Right atrium auricular region (tissue), 2 donors: ENCODE measurements at places on chromosomes 11 and 22. TPM values are rescaled to one million over a fixed set of nuclear protein-coding genes. Genes with fewer than 3 reads are reported as not detected.

Gene VPREB1
- not detected for total RNA-seq

Gene OR6T1
- not detected for total RNA-seq

Gene CCDC73
- total RNA-seq: not detected

Gene SLC16A8
- total RNA-seq: not detected

DNA sequence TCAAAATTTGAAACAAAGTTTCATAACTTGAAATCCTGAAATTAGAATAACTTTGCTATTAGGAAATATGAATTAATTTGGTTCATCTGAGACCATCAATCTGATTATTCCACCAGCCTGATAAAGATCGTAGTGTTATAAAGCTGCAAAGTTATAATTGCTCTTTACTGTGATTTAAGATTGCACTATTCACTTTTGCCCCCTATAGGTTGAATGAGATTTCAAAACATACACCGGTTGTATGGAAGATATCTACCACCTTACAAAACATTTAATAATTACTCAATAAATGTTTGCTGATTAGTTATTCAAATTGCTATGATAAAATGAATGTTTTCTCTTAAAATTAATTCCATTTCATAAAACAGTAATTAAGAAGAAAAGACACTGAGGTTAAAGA is 26.1 kb downstream of the APIP start:
- H3K27me3 ChIP-seq: no peaks in the 10 kb centered on the region
- H3K27ac ChIP-seq: no peak overlapping the region
- no peaks in the 10 kb centered on the region for H3K4me1 ChIP-seq
- no peak overlapping the region for H3K4me3 ChIP-seq
- no peak for DNase-seq

- no peak for DNase-seq
- H3K27me3 ChIP-seq: no peaks in the 10 kb centered on the region
Observed at GRCh38 chr22:24982301-24983056, 30.0 kb downstream of the KIAA1671 start.

- no peak overlapping the region for H3K27ac ChIP-seq
- H3K27me3 ChIP-seq: no peaks in the 10 kb centered on the region
- H3K4me1 ChIP-seq: no peaks in the 10 kb centered on the region
- no peaks in the 10 kb centered on the region for H3K36me3 ChIP-seq
- DNase-seq: no peak
Observed at GRCh38 chr11:37595845-37596244, 997.8 kb upstream of the RAG2 start.

- H3K27ac ChIP-seq: no peak overlapping the region
- no peak for DNase-seq
- no peaks in the 10 kb centered on the region for H3K27me3 ChIP-seq
Observed at GRCh38 chr11:133501643-133502539, 30.4 kb downstream of the OPCML start.

- no peak overlapping the region for H3K4me3 ChIP-seq
- H3K36me3 ChIP-seq: no peaks in the 10 kb centered on the region
- H3K4me1 ChIP-seq: no peaks in the 10 kb centered on the region
- H3K27ac ChIP-seq: no peak overlapping the region
- no peaks in the 10 kb centered on the region for H3K27me3 ChIP-seq
Observed at GRCh38 chr11:58880166-58880565, 35.7 kb upstream of the GLYATL2 start.

DNA sequence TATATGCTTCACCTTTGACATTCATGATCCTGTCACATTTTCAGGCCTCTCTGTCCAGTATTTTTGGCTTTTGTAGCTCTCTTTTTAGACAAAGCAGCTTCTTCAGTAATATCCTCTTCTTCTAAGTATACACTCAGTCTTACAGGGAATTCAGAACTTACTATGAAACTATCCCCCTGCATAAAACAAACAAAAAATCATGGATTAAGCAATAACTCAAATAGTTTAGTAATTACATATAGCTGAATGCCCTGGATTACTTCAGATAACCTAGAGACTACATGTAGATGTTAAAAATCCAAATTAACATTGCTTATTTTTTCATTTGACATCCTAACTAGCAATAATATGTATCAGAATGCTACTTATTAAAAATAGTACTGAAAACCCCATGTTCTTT is 5.2 kb downstream of the TAF1D start:
- DNase-seq: no peak
- H3K36me3 ChIP-seq: peaks cover 80% of the 10 kb centered on the region
- H3K4me3 ChIP-seq: no peak overlapping the region
- H3K27ac ChIP-seq: no peak overlapping the region
- no peaks in the 10 kb centered on the region for H3K4me1 ChIP-seq

DNA sequence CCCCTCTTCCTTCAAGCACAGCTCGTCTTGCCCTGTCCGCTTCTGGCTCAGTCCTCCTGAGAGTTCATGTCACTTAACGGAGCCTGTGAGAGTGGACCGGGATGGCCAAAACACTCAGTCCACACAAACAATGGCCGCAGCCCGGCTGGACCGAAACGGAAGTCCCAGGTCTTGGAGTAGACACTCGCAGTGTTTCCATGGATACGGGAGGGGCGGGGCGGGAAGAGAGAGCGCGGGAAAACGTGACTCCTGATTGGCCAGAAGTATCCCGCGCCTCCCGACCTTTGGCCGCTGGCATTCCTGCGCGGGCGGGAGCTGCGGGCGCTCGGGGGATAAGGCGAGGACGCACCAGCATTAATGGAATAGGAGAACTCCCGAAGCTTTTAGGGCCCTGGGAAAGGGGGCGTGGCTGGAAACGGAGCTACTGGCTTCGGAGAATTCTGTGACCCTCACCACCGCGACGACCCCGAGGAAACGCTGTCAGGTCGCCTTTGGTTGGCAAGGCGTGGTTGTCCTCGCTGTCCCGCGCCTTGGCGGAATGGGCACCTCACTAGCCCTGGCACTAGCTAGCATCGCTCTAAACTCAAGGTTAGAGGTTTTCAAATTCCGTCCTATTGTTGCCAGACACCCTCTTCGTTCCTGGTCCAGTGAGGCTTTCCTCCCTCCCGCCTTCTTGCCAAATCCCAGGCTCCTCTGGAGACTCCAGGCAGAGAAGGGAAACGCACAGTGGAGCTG is at the start of the genes NLRP14 and ZNF214:
Gene NLRP14 (plus strand): TSS at position 297 of the 735 bp plus-strand sequence. CDS start 18,108 bp downstream, outside the sequence.
Gene ZNF214 (minus strand): TSS at position 164 of the 735 bp plus-strand sequence. CDS start 17,511 bp downstream, outside the sequence.
- peak within 1 kb of the TSS; percentile 52 for H3K27ac ChIP-seq
- peak within 1 kb of the TSS; percentile 43 for H3K4me3 ChIP-seq
- no peaks in the 10 kb centered on the region for H3K27me3 ChIP-seq
- no peaks in the 10 kb centered on the region for H3K36me3 ChIP-seq
- no peaks in the 10 kb centered on the region for H3K4me1 ChIP-seq

DNA sequence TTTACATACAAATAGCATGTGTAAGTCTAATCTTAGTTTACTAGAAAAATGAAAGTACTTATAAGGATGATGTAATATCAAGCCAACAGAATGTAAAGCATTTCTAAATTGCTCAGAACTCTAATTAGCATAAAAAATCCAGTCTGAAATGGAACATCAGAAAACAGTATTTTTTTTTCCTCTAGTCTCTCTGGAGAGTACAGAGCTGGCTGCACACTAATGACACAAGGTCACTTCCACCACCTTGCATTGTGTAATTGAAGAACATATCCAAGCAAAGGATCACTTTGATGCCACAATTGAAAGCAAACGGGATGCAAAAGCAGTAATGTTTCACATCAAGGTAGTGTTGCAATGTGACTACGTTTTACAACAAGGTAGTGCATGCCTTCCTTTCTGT is 548.0 kb upstream of the LUZP2 start:
- no peak overlapping the region for H3K4me3 ChIP-seq
- no peak for DNase-seq
- H3K27ac ChIP-seq: no peak overlapping the region
- H3K36me3 ChIP-seq: no peaks in the 10 kb centered on the region
- H3K4me1 ChIP-seq: no peaks in the 10 kb centered on the region

DNA sequence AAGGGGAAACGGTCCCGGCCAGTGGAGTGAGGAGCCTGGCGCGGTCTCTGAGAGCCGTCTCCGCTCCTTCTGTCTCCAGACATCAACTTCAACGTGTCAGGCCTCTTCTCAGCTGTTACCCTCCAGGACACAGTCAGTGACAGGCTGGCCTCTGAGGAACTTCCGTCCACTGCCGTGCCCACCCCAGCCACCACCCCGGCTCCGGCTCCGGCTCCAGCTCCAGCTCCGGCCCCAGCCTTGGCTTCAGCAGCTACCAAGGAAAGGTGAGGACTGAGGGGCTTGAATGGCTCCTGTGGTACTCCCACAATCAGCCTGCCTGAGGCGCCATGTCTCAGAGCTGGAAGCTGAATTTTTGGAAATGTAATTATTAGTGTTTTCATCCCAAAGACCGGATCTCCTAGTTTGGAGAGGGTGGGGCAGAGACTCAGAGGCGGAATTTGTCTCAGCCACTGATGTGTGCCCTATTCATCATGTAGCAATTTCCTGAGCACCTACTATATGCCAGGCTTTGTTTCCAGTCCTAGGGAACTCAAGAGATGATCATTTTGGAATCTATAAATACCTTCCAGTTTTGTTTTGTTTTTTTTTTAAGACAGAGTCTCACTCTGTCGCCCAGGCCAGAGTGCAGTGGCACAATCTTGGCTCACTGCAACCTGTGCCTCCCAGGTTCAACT is 7.9 kb upstream of the PDXP start:
- no peak overlapping the region for H3K4me3 ChIP-seq
- H3K36me3 ChIP-seq: no peaks in the 10 kb centered on the region
- no peaks in the 10 kb centered on the region for H3K4me1 ChIP-seq
- DNase-seq: no peak
- H3K27me3 ChIP-seq: no peaks in the 10 kb centered on the region
- no peak overlapping the region for H3K27ac ChIP-seq

- no peaks in the 10 kb centered on the region for H3K27me3 ChIP-seq
- DNase-seq: no peak
- no peaks in the 10 kb centered on the region for H3K4me1 ChIP-seq
- no peak overlapping the region for H3K27ac ChIP-seq
- H3K4me3 ChIP-seq: no peak overlapping the region
Observed at GRCh38 chr11:67646535-67647336, 3.8 kb downstream of the ACY3 start.

GRCh38 chr11:107898270-107898669 is 30.0 kb upstream of the RAB39A start:
- DNase-seq: no peak
- no peaks in the 10 kb centered on the region for H3K36me3 ChIP-seq
- H3K27me3 ChIP-seq: no peaks in the 10 kb centered on the region
- no peak overlapping the region for H3K27ac ChIP-seq

DNA sequence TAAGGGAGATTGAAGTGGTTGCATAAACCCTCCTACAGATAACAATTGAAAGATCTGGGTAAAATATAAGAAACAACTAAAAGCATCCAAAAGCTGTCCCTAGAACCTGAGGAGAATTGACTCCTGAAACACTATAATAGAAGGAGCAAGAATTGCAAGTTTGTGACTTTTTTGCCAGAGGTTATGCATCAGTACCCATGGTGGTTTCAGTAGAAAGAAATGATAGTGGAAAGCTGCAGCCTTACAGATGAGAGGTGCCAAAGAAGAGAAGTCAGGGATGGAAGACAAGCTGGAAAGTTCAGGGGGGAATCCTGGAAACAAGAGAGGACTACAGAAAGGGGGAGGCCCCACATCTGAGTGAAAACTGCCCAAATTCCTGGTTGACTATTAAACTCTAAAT is 80.7 kb downstream of the PACS1 start:
- no peak for DNase-seq
- no peaks in the 10 kb centered on the region for H3K36me3 ChIP-seq
- H3K4me1 ChIP-seq: no peaks in the 10 kb centered on the region
- no peak overlapping the region for H3K4me3 ChIP-seq
